Activated CD4-positive, CD25-positive, alpha-beta regulatory T cell treated with anti-CD3 and anti-CD28 coated beads, Interleukin-2, amount 50 U/mL, for 16 hours (primary cell): ENCODE measurements at places on chromosomes 1 and 21.

- no peak for DNase-seq
These were observed 13.9 kb upstream of the STUM start for GRCh38 chr1:226534645-226535044.

- no peak for DNase-seq
These were observed 402 bp downstream of the C21orf58 start for GRCh38 chr21:46323227-46323709.

DNA sequence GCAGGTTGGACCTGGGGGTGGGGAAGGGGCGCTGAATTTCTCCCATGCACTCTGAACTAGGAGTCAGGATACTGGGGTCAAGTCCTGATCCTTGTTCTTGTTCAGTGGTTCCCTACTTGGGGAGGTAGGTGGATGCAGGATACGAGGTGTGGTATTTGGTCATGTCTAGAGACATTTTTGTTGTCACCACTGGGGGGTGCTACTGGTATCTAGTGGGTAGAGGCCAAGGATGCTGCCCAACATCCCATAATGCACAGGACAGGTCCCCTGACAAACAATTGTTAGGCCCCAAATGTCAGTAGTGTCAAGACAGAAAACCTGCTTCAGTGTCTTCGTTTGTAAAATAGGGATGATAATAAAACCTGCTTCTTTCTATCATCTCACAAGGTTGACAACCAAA, 259.0 kb upstream of the FOXD3 start:
- DNase-seq, result no peak

- no peak for DNase-seq
These were observed 6.0 kb downstream of the STMN1 start for GRCh38 chr1:25900219-25900618.

GRCh38 chr1:160829766-160830165, 32.9 kb downstream of the CD244 start:
- DNase-seq, result no peak

- no peak for DNase-seq
These were observed 6.9 kb upstream of the S100A2 start for GRCh38 chr1:153572569-153573015.
